CD4-positive, alpha-beta T cell treated with Interleukin-17A for 4 hours (primary cell): ENCODE measurements at places on chromosomes 6 and 20.

- no peak for DNase-seq
Measured at GRCh38 chr20:48828734-48829460, 1.1 kb upstream of the PREX1 start.

DNA sequence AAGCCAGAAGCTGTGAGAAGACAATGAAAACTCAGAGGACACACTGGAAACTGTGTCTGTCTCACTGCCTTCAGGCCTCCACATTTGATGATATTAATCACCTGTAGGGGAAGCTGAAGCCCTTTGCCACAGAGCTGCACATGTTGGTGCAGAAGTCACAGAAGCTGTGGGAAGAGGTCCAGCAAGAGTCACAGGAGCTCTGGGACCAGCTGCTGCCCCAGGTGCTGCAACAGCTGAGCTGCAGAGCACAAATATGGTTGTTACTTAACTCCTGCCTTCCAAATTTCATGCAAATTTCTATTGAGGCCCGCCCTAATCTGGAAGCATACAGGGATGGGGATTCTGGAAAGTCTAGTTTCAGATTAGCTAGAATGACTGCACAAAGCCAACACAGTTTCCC is 169.3 kb downstream of the OGFRL1 start:
- DNase-seq = no peak

GRCh38 chr6:6319952-6320811 is at the start of gene F13A1:
Gene F13A1, minus strand, starts transcription at chr6:6320662. Its CDS starts 1,998 bp downstream, at chr6:6318664.
- no peak for DNase-seq

GRCh38 chr6:113383701-113384100 is 473.4 kb upstream of the MARCKS start:
- no peak for DNase-seq

DNA sequence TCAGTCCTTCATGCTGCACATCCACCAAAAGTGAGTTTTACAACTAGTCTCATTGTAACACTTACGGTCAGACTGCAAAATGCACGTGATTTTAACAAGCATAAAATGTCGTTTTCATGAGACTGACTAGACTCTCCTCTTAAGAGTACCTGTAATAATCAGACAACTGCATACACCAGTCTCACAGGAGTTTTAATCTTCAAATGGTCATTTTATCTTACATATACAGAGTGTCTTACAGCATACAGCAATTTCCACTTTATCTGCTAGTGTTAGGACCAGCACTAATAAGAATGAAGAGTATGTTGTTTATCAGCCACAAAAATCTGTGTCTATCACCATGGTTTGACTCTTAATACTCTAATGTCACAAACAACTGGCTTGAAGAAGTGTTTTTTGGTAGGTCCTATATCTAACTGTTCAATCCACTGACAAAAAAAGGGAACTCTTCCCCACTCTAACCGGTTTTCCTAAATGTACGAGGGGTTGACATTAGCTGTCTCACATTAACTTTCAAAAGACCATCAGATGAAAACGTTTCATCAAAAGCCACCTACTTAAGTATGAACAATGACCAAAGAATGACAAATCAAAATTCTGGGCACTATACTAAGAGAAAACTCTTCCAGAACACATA is 1.5 kb upstream of the ASF1A start:
- no peak for DNase-seq

- DNase-seq = no peak
Measured at GRCh38 chr20:53215166-53215565, 243.0 kb downstream of the TSHZ2 start.

GRCh38 chr6:131914967-131915751 is 36.0 kb downstream of the CCN2 start:
- DNase-seq = peak; percentile 55

DNA sequence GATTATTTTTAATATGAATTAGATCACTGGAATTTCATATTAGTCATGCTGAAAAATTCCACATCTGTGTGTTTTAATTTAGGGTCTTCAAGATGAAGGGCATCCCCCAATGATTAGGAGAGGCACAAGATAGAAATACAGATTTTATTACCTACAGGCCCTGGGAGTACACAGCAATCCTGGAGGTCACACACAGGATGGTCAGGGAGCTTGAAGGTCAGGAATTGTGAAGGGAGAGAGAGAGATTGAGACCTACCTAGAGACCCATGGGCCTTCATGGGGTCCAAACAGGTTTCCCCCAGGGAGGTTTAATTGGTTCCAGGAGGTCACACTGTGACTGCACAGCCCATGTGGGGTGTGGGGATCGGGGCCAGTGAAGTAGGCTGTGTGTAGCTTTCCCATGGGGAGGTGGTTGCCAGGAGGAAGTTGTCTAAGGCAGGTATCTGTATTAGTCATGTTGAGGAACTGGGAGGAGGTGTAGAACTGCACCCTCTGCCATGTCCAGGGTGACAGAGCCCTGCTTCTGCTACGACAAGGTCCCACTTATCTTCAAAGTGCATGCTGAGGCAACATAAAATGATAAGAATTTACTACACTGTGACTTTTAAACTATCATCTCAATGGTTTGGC is 18.3 kb downstream of the SNX9 start:
- DNase-seq = peak; percentile 23

DNA sequence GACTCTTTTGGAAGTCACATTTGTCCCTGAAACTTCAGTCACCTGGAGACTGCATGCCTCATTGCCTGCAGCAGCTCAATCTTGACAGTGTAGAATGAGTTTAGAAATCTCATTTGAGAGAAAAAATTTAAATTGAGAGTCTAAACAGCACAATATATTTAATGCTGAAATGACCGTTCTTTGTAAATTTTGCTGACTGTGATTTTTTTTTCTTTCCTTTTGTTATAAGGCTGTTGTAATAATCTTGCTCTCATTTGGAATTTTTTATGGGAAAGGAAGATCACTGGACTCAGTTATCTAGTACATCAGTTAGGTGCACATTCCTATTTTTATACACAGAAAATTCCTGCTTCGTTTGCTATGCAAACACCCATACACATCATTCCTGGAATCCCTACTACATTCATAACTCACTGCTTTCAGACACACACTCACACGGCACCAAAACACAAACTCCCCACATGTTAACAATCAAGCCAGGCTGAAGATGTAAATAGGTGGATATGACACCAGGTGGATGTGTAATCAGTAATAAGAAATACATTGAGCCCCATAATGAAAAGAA is 43.8 kb downstream of the PTCHD4 start:
- no peak for DNase-seq

GRCh38 chr20:49510562-49511122 is 28.2 kb upstream of the KCNB1 start:
- DNase-seq = no peak

DNA sequence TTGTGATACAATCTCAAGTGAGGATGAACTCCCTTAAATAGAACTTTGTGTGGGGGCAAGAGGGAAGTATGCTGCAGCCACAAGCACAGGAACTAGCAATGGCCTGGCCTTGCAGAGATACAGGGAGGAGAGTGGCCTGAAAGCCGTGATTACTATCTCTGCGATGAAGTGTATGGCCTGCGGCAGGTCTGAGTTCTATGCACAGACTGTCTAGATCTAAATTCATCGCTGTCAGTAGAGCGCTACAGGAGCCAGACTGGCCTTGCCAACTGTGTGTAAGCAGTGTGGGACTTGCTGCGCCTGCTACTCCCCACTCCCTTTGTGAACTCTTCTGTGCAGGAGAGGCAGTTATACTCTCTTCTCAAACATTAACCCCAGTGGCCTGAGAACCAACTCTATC is 997.0 kb downstream of the GRIK2 start:
- no peak for DNase-seq

- DNase-seq = no peak
Measured at GRCh38 chr6:70280400-70280853, 22.5 kb downstream of the COL9A1 start.

GRCh38 chr6:22882581-22882980 is 313.2 kb downstream of the HDGFL1 start:
- DNase-seq = no peak

DNA sequence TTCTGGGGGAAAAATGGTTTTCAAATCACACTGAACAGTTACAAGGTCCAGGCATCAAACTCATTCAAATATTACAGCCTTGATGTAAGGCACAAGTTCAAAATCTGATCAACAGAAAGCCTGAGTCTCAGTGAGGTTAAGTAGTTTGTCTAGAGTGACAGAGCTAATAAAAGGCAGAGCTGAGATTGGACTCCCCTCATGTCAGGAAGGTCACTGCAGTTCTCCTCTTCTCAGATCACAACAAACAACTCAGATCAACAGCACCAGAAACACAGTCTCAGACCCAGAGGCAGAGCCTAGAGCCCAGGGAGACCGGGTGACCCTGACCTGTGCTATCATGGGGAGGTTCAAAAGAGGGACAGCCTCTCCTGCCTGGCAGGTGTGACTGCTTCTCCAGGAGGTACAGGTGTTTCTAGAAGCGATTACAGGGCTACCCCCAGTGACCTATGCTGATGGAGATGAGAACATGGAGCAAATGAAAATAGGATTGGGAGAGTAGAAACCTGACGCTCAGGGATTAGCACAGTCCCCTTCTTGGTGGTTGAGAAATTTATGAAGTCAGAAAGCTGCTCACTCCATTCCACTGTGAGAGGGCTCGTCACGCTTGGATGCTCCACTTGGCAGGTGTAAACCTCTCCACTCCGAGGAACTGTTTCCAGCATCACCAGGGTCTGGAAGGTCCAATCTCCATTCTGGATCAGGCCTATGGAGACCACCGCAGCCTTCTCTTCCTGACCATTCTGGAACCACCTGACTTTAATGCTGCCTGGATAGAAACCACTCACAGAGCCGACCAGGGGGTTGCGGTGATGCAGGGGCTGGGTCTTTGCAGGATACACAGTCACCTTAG is 24.3 kb upstream of the HLA-DRB5 start:
- DNase-seq = no peak

DNA sequence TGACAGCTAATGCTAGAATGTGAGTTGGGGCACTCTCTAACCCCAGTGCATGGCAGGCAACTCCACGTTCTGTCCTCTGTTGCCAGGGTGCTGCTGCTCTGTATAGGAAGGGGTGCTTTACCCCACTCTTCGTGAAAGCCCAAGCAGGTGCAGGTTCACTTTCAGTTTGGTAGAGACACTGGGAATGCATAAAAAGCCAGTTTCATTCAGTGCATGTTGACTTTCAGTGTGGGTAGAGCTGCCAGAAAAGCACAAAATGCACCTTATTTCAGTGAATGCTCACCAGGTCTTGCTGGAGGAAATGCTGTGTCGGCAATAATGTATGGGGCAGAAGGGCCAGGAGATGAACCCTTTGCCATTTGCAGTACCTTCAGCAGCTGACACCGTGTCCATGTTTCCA is 62.1 kb upstream of the ADGRB3 start:
- DNase-seq = no peak

GRCh38 chr20:10629946-10630650 is 43.7 kb downstream of the JAG1 start:
- DNase-seq = no peak

DNA sequence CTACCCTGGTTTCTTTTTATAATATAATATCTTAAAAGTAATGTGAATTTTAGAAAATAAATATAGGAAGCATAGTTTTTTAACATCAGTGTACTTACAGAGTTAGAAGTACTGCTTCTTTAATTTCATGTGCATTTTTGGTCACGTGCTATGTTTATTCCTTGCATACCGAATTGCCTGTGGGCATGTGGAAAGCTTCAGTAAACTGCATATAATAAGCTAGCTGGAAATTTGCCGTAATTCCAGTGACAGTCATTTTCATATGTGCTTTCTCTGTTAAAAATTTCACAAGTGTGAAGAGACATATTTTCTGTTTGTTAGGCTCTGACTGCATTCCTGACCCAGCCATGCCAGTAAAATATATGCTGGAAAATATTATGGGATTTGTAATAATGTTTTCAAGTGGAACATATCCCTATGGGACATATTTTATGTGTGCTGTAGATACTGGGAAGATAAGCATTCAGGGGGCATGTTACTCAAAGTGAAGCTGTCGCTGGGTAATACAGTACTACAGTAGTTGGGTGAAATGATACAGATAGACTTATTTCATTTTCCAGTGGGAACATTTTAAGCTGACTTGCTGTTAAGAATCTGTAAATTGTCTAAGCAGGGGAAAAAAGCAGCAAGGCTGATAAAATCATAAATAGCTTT is 616.7 kb downstream of the FRK start:
- DNase-seq = no peak

GRCh38 chr6:1761477-1761877 is 151.8 kb downstream of the FOXC1 start:
- DNase-seq = no peak

DNA sequence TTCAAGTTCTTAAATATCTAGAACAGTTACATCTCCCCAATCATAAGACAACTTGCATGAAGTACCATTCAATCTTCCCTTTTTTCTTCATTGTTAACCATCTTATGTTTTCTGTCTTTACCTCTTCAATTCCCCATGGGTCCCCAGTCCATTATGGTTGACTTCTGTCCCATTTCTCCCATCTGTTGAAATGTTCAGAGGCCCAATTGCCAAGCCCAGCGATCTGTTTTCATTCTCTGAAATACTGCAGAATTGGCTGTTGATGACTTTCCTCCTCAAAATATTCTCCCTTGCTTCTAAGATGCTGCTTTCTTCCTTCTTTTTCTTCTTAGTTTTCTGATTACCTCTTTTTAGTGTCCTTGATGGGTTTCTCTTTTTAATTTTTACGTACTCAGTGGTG is 26.0 kb downstream of the DSTN start:
- no peak for DNase-seq

DNA sequence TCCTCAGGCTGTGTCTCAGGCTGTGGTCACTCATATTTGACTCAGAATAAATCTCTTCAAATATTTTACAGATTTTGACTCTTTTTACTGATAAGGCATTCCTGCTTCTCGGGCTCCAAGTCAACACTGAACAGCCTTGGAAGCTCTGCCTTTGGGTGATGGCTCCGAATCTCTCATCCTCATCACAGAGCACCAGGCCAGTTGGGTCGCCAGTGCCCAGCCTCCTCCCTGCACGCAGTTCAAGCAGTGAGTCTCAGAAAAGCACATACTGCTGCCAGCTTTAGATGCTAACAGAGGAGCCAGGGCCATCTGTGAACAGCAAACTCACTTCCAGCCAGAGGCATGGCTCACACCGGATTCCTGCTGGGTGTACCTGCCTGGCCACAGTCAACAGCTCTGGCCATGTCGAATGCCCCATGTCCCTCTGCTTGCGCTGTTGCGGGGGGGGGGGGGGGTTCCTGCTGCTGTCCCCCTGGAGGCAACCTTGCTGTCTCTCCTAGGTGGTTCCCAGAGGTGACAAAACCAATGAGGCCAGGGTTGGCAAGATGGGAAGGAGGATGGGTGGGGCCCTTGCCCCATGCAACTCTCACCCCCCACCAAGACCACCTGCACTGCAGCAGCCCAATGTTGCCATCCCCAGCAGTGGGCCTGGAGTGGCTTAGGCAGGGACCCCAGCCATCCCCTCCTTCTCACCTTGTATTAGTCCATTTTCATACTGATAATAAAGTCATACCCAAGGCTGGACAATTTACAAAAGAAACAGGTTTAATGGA is 248.8 kb downstream of the ERMARD start:
- no peak for DNase-seq
